ENCODE measurements at places on chromosomes 2 and 18.

DNA sequence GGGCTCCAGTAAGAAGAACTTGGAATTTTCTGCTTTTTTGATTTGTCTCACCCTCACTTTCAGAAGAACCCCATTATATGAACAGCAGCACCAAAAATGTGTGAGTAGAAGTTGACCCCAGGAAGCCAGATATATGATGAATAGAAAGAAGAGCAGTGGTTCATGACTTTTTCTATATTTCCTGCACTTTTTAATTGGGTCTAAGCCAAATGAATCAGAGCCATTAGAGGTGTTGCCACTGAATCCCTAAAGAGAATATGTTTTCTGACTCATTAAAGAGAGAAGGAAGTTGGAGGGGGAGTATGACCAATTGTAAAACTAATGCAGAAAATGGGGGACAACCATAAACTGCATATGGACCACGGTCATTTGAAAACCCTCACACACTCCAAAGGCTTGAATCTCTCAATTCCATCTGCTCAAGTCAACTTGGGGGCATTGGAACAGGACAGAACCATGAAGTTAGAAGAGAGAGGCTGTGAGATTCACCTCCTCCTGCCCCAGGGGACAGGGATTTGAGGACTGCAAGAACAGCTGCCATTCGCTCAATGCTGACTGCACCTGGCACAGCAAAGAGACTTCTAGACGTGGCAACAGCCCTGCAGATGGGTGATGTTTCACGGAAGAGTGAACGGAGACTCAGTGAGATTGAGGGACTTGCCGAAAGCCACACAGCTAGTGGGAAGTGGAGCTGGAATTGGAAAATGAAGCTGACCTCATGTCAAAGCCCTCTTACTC is 3.0 kb downstream of the DAPL1 start:
- no peak for DNase-seq

DNA sequence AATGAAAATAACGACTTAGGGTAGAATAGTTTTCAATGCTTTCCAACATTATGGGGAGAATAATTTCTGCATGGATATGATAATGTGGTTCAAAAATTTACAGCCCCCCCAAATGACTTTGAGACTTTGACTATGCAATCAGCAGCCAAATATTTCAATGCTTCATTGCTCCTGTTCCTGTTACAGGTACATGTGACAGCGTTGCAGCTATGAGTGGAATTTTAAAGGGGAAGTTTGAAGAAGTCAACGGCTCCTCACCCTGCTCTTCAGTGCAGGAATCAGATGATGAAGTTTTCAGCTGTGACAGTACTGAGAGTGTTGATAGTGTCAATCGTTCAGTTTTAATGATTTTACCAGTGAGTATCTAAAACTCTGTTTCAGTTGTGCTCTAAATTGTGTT is 25.1 kb downstream of the CSRNP3 start:
- DNase-seq = no peak

- DNase-seq = no peak
Measured at GRCh38 chr2:3180082-3180908, 197.3 kb downstream of the EIPR1 start.

- no peak for DNase-seq
Measured at GRCh38 chr2:152525277-152525838, 190.4 kb downstream of the FMNL2 start.

DNA sequence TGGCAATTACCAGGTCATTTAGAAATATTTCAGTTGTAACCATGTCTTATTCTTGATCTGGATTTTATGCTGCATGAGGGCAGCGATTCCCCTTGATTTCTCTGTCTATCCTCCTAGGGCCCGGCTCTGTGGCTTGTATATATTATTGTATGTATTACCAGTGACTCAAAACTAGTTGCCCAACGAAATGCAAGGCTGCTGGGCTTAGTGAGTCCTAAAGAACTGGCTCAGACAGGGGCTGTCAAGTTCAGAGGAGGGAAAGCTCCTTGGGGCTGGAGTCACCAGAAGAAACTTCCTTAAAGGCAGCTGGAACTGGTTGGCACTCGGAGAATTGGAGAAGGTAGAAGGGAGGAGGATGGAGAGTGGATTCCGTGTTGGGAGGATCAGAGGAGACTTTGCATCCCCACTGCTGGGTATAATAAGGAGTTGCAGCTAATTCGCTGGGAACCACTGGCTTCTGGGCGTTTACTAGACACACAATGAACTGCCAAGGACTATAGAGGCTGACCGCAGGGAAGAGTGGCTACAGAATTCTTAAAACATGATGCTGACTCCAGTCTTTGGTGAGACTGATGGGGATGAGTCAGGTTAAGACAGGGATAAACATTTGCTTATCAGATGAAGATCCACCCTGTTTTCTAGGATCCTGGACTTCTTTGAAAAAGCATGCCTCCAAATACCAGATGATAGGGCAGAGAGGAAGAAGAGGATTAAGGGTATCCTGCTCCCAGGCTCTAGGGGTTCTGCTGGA is 104.3 kb downstream of the PRKCE start:
- DNase-seq = no peak

DNA sequence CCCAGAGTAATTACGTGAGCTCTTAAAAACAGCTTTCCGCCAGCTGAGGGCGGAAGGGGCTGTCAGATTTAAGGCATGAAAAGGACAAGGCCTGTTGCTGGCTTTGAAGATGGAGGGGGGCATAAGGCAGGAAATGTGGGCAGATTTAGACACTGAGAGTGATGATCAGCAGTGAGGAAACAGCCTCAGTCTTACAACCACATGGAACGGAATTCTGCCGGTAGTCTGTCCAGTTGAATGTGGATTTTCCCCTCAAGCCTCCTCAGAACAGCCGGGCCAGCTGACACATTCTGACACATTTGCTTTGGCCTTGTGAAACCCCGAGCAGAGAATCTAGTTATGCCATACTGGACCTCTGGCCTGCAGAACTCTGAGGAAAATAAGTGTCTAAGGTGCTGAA is 16.6 kb downstream of the POLE4 start:
- no peak for DNase-seq

DNA sequence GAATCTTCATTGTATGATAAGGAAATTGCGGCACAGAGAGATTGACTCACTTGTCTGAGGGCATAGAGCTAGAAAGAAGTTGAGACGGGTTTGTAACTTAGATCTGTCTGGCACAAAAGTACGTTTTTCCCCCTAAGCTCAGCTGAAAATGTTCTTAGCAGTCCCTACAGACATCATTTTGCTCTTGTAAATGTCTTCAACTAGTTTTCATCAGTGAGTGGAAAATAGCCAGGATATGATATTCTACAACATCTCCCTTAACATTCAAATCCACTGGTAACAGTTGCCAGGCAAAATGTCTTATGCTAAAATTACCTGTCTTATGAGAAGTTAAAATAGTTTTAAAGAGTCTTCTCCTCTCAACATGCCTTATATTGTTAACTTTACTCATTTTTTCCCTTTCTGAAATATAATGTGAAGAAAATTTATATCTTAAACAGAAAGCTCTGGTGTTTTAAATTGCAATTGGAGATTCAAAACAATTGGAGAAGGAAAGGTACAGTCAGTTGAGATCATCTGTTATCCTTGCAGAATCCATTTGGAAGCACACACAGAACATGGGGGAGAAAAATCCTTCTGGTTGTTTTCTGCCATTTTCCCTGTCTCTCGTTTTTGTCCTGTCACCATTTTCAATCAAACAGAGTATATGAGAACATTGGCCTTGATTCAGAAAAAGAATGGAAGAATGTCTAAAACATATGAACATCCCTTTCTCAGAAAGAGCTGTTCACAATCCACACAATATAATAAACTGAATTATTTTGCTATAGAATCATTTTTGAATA is 255.0 kb downstream of the TRIB2 start:
- no peak for DNase-seq

DNA sequence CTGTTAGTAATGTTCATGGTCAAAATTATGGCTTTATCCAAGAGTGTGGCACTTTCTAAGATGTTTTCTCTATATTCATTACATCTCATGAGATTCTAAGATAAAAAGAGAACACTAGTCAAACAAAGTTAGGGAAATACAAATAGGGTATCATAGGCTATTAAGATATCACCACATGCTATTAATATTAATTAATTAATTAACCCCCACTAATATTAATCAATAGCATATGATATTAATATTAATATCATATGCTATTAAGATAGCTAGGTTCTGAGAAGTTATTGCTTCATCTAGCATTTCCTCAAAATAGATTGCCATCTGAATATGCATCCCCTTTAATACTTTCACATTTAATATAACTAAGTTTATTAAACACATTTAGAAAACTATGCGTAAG is 22.1 kb downstream of the DSG3 start:
- no peak for DNase-seq

DNA sequence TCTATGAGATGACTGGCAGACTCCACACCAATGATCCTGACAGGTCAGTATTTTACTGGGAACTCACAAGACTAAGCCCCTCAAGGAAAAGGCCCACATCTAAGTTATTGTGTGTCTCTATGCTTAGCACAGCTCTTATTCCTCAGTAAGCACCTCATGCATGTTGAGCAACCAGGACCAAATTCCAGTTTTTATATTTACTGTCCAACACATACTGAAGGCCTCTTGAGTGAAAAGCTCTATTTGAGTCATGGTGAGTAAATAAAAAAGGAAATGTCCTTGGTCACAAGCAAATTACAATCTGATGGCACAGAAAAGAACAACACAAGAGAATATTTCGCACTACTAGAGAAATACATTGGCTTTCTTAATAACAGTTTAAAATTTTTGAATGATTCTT is 87.9 kb upstream of the ETAA1 start:
- no peak for DNase-seq

DNA sequence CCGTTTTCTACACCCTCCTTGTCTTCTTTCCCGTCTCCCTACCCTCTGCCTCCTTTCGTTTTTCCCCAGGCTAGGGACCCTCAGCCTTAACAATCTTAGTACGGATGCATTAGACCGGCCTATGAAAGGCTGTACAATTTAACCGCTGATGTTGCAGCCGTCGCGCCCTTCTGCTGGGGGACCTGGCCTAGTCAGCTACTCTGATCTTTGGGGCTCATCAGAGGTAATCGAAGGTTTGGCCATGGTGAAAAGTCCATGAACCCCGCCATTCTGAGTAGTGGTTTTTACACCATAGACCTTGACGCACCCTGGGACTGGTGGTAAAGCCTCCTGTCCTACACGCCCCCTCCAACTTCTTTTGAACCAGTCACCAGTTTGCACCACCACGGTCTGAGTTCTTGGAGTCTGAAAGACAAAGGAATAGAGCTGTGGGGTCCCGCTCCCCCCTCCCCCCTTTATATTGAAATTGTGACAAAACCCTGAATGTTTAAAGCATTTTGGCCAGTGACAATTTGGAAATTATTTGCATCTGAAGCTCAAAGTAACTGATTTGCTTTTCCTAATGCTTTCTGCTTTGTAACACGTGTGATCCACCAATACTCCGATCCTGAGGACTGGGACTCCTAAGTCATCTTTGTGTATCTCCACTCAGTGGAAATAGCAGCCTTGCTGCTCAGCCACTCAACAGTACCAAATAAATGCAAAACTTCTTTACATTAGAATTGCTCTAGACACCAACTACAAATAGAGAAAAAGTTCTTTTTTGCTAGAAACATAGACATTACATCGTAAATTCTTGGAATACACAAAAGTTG is 642 bp upstream of the SRSF7 start:
- peak; percentile 16 for DNase-seq

- no peak for DNase-seq
Measured at GRCh38 chr2:64751286-64752260, 97.9 kb upstream of the SERTAD2 start.

- DNase-seq = no peak
Measured at GRCh38 chr18:76819411-76820136, 2.8 kb upstream of the ZNF236 start.

GRCh38 chr2:216633616-216634369 is 573 bp downstream of the IGFBP2 start:
- no peak for DNase-seq

GRCh38 chr18:30444544-30444943 is 598.0 kb downstream of the DSC3 start:
- DNase-seq = no peak

GRCh38 chr2:205787761-205788160 is 105.5 kb downstream of the NRP2 start:
- no peak for DNase-seq

DNA sequence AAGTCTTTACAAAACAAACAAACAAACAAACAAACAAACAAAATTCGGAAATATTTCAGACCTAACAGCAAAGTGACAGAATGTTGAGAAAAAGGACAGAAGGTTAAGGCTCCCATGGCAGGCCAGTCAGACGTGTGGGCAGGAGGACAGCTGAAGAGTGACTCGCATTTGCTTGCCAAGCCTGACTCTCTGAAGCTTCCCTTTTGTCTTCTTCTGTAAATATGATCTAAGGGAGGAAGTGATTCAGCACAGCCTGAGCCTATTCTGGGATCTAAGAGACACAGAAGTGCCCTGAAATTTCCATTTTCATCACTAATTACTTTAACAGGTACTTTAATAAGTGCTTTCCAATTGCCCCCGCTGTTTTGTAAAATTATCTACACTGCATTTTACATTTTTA is 134.0 kb upstream of the LYPD1 start:
- no peak for DNase-seq

DNA sequence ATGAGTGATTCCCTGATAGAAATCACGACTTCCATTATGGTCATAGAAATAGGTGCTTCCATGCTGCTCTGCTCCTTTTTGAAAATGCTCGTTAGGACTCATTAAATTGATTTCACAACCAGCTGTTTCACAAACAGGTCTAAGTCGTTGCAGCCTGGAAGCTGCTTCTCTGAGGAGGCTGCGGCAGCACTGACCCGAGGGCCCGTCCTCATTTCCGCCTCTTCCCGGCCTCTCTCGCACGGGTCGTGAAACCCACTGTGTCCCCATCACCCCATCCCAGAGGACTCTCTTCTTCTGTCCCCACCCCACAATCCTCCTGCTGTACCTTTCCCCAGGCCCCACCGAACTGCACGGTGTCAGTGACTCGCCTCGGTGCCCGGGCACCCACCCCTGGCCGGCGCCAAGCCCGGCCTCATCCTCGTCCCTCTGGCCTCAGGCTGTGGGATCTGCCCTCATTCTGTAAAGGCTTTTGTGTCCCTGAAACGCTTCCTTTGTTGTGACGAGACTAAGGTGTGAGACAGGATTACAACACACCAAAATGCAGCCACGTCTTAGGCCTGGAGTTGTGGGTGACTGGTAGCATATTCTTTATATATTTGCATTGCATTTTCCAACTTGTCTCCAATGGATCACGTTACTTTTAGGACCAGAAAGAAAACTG is 112.7 kb upstream of the CTDP1 start:
- no peak for DNase-seq

DNA sequence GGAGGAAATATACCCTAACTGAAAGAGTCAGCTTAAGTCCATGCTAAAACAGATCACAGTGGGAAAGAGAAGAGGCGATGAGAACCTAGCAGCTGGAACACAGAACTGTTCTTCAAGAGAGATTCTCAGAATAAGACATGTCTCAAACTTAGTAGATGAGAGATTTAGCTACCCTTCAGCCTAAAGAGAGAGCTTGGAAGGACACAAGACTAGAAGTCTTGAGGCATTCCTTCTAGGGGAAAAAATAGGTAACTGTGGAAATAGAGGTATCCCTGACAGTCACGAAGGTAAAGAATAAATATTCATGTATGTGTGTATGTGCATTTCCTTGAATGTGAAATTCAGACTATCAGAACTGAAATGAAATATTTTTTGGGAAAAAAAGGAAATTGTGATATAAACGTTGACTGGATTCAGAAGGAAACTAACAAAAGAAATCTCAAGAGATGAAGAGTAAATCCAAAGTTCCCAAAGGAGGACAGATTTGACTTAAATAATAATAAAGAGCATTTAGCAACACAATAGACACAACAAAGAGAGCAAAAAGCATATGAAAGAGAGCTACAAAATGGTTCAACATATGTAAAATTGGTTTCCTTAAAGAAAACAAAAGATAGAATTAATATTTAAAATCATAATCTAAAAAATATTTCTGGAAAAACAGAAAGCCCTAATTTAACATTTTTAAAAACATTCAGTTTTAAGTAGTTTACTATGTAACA is 258.7 kb downstream of the LRP1B start:
- no peak for DNase-seq

- no peak for DNase-seq
Measured at GRCh38 chr2:184270660-184271059, 327.7 kb upstream of the ZNF804A start.
